ENCODE measurements at places on chromosomes 16 and 17.
A peak's percentile ranks its signal among the peaks of the same experiment; 100 is the strongest.

- DNase-seq = no peak
These were observed 2.4 kb upstream of the RBFOX3 start for GRCh38 chr17:79613195-79613772.

DNA sequence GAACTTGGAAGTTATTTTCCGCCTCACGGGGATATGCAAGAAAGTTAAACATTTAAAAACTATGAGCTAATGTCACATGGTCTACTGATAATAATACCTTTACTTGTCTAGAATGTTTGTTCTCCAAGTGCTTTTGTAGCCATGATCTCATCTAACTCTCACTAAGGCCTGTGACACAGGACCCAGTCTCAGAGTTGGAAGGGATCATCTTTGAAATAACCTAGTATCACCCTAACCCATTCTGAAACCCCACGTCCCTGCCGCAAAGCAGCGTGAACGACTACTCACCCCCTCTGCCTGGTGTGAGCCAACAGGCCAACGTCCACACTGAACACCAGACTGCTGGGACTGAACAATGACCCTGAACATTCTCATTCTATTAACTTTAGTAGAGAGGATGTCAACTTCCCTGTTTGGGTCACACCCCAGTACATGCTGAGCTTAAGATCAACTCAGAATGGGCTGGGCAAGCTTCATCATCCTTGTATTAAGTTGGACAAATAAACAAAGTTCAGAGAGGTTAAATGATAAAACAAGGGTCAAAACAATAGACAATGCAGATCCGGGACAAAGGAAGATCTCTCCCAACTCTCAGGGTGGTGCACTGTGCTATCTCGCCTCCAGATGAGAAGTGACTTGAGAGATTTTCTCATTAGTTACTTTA lies 54.8 kb upstream of the BCAR1 start:
- no peak for DNase-seq

- DNase-seq = no peak
These were observed 134.7 kb upstream of the CIBAR2 start for GRCh38 chr16:85246973-85247372.

DNA sequence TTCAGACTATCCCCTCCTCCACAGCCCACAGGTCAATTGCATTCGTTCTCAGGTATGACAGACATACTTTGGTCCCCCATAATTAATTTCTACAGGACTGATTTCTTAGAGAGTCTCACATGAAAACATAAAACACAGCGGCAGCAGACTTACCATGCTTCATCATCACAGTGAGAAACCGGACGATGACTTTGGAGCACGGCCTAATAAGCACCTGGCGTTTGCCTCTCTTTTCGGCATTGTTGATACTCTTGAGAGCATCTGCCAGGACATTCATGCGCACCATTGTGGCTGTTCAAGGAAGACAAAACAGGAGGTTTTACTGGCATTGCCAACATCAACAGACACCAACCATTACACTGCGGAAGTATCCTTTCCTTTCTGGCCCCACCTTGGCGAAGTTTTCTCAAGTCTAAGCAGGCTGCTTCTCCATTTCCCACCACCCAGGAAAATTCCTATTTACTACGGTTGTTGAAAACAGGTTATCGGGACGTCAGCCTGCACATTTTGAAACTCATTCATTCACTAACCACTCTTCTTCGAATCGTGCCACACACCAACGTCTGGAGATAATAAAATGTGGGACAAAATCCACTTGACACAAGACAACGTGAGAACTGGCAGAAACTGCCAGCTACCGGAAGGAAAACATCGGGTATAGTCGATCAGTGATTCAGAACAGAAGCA lies 1.2 kb downstream of the RPS15A start:
- no peak for DNase-seq

DNA sequence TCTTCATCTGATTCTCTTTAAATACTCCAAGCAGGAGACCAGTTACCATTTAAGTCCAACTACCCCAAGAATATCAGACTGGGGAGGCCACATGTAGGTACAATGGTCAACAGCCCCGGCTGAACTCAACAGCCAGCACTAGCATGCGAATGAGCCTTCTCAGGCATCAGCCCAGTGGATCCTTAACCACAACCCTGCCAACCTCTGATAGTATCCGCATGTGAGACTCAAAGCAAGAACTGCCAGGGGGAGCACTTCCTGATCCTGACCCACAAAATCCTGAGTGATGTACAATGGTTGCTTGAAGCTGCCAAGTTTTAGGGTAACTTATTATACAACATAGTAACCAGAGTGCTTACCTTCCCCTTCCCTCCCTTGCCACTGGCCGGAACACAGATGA lies 4.0 kb downstream of the PYY start:
- peak; percentile 29 for DNase-seq

GRCh38 chr16:22375963-22376640 lies 1.7 kb upstream of the CDR2 start:
- no peak for DNase-seq

DNA sequence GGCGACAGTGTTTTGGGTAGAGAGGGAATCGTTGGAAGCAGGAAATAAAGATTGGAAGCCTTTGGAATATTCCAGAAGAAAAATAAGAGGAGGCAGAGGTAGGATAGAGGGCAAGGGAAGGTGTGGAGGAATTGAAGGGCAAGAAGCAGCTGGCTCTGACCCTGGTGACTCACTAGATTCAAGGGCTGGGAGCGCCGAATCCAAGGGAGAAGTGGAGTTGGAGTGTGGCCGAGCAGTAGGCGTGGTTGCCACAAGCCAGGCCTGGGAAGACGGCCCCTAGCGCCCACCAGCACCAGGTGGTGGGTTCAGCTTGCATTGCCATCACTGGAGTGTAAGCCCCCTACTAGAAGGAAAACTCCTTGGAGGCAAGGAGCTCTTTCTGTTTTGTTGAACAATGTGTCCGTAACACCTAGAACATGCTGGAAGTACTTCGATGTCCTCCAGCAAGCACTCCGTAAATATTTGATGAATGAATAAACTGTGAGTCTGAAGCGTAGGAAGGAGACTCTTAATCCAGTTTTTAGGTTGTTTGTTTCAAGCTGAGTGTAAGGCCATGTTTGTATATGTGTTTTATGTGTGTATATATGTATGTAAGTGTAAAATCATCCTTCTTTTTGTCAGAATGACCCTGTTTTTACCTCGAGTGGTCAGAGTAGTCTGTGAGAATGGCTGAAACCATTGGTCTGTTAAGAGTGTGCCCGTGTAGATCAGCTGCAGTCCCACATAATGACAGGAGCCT lies 139.5 kb downstream of the CMIP start:
- DNase-seq = peak; percentile 64

DNA sequence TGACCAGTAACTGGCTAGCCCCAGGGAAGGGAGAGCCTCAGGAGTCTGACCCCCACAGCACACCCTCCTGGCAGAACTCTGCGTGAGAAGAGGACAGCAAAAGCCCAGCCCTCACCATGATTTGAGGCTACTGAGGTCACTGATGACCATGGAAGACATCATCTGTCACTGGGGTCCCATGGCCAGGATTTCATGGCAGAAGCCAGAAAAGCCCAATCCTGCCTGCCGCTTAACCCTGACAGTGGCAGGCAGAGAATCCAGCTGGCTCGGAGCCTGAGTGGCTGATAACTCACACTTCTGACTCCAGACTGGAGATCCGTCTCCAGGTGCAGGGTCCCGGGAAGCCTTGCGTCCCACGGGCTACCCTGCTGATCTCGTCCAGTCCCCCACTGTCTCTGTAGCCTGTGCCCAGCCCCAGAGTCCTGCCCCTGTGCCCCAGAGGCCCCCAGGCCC lies 17.5 kb downstream of the GRIN2C start:
- no peak for DNase-seq

DNA sequence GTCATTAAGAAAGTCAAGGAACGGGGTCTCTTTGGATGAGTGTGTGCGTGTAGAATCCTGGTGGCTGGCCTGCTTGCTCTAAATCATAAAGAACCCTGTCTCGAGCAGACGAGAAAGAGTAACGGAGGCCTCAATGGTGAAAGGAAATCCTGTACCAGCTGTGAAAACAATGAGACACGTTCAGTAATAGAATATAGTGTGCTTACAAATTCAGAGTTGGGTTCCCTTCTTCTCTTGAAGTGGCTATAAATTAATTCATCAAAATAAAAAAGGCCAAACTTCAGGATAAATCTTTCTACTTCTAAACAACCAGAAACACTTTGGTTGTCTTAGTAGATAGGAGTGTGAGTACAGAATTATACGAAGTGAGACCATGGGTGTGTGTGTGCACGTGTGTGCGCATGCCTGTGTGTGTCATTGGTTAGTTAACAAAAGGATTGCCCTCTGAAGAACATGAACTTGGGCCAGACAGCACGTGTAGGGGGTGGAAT lies 48.5 kb downstream of the WWOX start:
- DNase-seq = no peak

DNA sequence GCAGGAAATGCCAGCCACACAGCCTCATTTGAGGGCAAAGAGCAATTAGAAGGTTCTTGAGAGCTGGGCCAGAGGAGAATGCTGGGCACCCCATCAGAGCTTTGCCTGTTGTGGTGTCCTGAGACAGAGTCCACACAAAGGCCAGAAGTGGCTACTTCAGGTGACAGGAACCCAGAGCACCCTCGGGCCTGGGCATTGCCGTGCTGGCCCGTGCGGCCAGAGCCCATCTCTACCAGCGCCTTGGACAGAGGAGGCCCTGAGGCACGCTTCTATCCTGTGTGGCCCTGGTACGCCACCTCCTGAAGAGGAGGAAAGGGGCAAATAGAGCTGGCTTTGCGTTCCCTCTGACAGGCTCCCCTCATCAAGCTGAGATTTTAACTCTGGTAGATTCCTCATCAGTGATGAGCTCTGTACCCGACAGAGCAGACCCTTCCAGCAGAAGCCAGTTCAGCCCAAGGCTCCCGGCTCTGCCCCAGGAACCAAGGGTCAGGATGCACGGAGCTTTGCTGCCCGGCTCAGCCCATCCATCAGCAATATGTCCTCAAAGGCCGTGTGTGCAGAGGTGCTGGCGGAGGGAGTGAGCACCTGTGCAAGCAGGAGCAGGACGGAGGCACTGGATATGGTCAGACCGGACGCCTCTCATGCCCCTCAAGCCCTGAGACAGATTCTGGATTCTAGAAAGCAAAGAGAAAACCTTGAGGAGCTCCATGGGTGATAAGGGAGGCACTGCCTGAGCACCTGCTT lies 3.4 kb upstream of the RASD1 start:
- no peak for DNase-seq

- no peak for DNase-seq
These were observed 82.2 kb downstream of the SPECC1 start for GRCh38 chr17:20091174-20092029.

- no peak for DNase-seq
These were observed 2.5 kb upstream of the LITAF start for GRCh38 chr16:11589198-11589550.

DNA sequence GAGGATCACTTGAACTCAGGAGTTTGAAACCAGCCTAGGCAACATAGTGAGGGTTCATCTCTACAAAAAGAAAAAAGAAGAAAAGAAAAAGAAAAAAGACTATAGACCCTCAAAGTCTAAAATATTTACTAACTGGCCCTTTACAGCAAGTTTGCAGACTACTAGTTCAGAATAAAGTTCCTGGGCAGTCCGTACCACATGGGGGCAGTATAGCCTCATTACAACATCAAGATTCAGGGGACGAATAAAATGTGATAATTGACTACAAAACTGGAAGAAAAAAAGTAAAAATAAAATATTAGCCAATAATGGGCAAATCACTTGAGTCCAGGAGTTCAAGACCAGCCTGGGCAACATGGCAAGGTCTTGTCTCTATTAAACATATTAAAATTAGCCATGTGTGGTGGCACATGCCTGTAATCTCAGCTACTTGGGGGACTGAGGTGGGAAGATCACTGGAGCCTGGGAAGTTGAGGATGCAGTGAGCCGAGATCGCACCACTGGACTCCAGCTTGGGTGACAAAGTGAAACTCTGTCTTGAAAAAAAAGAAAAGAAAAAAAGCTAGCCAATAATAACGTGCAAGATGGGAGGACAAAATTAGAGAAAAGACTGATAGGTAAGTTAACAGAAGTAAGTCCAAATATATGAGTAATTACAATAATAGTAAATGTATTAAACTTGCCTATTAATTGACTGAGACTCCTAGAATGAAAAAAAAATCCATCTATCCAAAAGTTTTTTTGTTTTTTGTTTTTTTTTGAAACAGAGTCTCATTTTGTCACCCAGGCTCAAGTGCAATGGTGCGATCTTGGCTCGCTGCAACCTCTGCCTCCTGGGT lies 129.4 kb upstream of the SEC14L1 start:
- peak; percentile 41 for DNase-seq

GRCh38 chr17:67628580-67629013 lies 89.1 kb upstream of the NOL11 start:
- peak; percentile 43 for DNase-seq

- DNase-seq = no peak
These were observed 70.4 kb upstream of the TANC2 start for GRCh38 chr17:62895320-62896301.

- no peak for DNase-seq
These were observed 172.0 kb upstream of the CIBAR2 start for GRCh38 chr16:85284141-85284817.

DNA sequence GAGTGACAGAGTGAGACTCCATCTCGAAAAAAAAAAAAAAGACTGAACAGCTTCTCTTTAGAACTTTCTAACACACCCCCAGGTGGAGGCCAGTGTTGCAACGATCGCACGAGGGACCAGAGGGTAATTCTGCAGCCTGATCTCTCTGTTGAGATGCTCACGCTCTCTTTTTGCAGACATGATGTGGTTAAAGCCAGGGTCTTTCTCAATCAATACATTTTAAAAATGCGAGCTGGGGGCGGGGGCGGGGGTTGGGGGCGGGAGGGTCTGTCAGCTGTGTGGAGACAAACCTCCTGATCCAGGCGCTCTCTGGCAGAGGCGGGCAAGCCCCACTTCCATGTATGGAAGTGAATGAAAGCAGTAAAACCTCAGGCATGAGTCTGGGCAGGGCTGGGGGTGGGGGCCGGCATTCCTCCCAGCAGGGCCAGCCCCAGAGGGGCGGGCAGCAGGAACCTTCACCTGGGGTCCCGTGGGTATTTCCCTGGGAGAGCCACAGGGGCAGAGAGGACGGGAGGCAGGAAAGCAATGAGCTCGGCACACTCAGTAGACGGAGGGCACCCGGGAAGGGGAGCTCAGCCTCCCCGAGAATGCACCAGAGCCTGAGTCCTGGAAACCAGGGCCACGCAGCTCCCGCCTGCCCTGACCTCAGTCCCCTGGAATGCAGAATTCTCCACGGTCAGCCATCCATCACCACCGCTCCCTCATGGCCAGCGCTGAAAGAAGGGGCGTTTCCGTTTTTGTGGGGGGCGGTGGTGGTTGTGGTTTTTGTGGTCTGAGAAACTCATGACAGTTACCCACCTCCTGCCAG lies 28.0 kb downstream of the NXN start:
- DNase-seq = peak; percentile 87

DNA sequence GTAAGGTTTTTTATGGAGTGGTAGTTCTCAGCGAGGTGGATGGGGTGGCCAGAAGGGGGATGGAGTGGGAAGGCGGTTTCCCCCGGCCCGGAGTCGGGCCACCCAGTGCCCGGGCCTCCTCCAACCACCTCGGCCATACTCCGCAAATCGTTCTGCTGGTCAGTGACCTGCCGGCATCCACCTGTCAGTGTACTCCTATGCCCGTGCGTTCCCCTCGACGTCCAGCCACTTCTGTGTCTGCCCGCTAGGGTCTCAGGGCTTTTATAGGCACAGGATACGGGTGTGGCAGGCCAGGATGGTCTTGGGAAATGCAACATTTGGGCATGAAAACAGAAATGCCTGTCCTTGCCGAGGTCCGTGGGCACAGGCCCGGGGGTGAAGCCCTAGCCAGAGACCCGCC lies 19.3 kb upstream of the ASGR2 start:
- DNase-seq = no peak

GRCh38 chr17:77666462-77666861 lies 292.0 kb upstream of the TNRC6C start:
- DNase-seq = no peak

GRCh38 chr16:19486750-19487325 lies 35.1 kb downstream of the GDE1 start:
- DNase-seq = no peak

GRCh38 chr17:17054636-17055035 lies 12.4 kb downstream of the MPRIP start:
- no peak for DNase-seq

Data from HCEC 1CT (cell line).